ENCODE measurements at places on chromosomes 1 and 21.

- no peak for DNase-seq
Measured at GRCh38 chr1:10691740-10692125, 104.7 kb downstream of the CASZ1 start.

GRCh38 chr1:4253935-4254334 is 353.9 kb upstream of the C1orf174 start:
- no peak for DNase-seq

DNA sequence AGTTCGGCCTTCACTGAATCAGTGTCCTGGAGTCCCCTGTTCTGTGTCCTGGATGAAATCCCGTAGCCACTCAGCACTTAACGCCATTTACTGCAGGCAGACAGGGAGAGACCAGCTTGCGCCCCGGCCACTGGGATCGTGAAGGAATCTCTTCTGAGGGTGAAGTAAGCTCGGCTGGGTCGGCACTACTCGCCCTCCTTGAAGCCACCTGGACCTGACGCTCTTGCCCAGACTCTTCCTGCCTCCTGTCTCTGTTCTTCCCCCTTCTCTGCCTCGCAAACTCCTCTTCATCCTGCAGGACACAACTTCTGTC is 99.9 kb upstream of the ZBTB40 start:
- DNase-seq = no peak

DNA sequence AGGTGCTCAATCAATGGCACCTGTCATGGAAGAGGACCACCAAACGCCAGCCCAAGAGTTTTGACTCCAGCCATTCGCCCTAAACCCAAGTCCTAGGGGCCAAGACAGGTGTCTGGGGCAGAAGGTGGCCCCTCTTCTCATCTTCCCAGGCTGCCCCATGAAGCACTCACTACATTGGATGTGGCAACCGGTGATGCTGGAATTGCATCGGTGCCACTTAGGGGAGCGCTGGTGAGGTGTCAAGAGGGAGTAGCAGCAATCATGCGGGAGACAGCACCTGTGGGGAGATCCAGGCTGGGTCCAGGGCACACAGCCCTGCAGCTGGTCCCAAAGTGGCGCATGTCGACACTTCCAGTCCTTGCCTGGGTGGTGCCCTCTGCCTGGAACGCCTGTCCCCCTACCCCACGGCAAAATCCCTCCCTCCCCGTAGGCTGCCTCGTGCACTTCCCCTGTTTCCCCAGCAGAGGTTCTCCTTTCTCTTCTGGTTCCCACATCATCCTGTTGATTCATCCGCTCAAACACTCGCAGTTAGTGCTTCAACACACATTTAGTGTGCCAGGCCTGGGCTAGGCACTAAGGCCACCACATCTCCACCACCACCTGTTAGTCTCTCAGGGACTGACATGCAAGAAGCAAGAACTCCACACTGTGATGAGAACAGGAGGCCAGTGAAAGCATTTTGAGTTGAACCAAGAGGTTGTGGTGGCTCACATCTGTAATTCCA is 18.5 kb downstream of the PLA2G2D start:
- peak; percentile 17 for DNase-seq

- no peak for DNase-seq
Measured at GRCh38 chr1:32806290-32806689, 10.9 kb downstream of the YARS1 start.
